Sigmoid colon (tissue), 7 donors: ENCODE measurements at places on chromosomes 1 and 21. TPM values are rescaled to one million over a fixed set of nuclear protein-coding genes. Genes with fewer than 3 reads are reported as not detected.

The FCGR1A gene
- polyA plus RNA-seq = 7.9 TPM

The ADGRL4 gene
- 4.4 TPM for polyA plus RNA-seq

The CELA3A gene
- polyA plus RNA-seq = 0.54 TPM

The SGIP1 gene
- not detected for polyA plus RNA-seq

The GCSAML gene
- 0.04 TPM for polyA plus RNA-seq

The CORT gene
- polyA plus RNA-seq = 0.69 TPM

The HES4 gene
- 4.6 TPM for polyA plus RNA-seq

The PYHIN1 gene
- not detected for polyA plus RNA-seq

The CD1C gene
- 9.9 TPM for polyA plus RNA-seq

The CHI3L2 gene
- not detected for polyA plus RNA-seq

The KCNAB2 gene
- 3.0 TPM for polyA plus RNA-seq

The KCNJ9 gene
- 0.22 TPM for polyA plus RNA-seq

The SPRR2F gene
- not detected for polyA plus RNA-seq

The AGT gene
- polyA plus RNA-seq = 0.60 TPM
